ENCODE measurements at places on chromosomes 4 and X. TPM values are rescaled to one million over a fixed set of nuclear protein-coding genes. Genes with fewer than 3 reads are reported as not detected.

DNA sequence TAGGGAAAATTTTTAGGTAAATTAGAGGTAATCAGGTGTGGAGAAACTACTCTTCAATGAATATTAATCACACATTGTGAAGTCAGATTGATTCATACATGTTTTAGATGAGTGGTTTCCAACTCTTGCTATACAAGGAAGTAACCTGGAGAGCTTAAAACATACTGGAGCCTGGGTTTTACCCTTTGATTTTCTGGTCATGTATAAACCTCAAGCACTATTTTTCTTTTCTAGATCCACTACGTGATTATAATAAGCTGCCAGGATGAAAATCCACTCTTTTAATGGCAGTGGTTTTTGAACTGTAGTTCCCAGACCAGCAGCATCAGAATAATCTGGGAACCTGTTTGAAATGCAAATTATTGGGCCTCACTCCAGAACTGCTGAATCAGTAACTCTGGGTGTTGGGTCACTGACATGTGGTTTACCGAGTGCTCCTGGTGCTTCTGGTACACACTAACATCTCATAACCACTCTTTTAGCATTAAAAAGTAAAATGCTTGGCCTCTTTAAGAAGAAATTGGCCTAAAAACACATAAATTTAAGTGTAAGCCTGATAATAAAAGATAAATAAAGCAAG lies 63.4 kb downstream of the DCAF12L1 start:
- no peak for DNase-seq

DNA sequence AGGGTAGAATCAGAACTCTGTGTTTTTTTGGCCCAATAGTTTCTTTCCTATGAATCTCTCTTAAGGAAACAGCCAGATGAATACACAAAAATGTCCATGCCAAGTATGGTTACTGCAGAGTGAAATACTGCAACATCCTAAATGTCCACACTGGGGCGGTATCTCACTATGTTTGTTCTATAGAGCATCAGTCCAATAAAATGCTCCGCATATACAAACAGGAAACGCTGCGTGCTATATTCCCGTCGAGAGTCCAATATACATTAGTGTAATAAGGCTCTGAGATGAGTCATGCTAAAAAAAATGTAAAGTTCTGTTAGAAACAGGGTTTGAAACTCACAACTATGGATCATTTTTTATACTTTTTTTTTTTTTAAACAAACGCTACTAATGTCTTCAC lies 72.9 kb upstream of the ENOX2 start:
- DNase-seq, result peak; percentile 29

The COL25A1 gene
- 13.6 TPM for polyA plus RNA-seq

The OPRPN gene
- polyA plus RNA-seq, result not detected

DNA sequence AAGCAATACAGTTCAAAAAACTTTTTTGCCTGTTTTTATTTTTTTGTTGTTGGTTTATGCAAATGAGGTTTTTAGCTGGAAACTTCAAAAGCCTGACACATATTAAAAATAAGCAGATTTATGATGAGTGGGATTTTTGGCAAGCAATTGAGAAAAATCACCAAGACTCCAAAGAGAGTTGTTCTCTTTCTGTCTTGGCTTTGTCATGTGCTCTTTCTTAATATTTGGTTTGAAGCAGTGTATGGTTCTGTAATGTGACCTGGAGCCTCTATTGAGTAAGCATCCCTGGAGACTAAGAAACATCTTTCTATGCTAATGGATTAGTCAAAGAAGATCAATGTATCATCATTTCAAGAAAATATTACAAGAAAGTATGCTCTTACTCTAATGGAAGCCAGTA lies 11.7 kb downstream of the TRIM2 start:
- no peak for DNase-seq

The RBM46 gene
- not detected for polyA plus RNA-seq

The SH3D19 gene
- 27.6 TPM for polyA plus RNA-seq

DNA sequence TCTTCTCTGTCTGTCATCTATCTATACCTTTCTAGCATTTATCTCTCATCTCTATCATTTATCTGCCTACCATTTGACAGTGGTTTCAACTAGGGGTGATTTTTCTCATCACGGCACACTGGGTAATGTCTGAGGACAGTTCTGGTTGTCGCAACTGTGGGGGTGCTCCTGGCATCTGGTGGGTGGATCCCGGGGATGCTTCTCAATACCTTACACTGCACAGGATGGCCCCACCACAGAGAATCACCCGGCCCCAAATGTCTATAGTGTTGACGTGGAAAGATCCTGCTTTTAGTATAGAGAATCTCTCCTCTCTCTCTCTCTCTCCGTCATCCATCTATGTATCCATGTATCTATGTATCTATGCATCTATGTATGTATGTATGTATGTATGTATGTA lies 7.2 kb downstream of the P2RY8 start:
- no peak for DNase-seq

- DNase-seq, result no peak
Observed at GRCh38 chrX:119401569-119401968, 2.4 kb downstream of the SLC25A43 start.

The RAB9B gene
- 2.5 TPM for polyA plus RNA-seq

DNA sequence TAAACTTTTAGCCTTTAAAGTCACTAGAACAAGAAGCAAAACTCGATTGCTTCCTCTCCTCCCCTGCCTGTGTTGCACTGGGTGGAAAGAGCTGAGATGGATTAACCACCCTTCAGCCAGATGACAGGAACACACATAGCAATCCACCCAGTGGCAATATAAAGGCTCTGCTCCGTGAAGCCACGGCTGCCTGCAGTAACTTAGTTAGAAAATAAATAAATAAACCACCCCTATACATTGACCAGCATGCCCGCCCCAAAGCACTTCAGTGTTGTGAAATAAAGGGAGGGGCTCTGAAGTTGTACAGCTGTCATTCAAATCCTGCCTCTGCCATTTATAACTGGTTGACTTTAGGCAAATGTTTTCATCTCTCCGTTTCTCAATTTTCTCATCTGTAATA lies 217.1 kb upstream of the LDB2 start:
- DNase-seq, result no peak

The SERTM2 gene
- 0.05 TPM for polyA plus RNA-seq

The SHOX gene
- polyA plus RNA-seq, result 0.13 TPM

- DNase-seq, result no peak
Observed at GRCh38 chrX:66221856-66222255, 57.8 kb downstream of the HEPH start.

The GLRA2 gene
- polyA plus RNA-seq, result 0.26 TPM

The IL2 gene
- polyA plus RNA-seq, result not detected

The SPANXA2 gene
- not detected for polyA plus RNA-seq

DNA sequence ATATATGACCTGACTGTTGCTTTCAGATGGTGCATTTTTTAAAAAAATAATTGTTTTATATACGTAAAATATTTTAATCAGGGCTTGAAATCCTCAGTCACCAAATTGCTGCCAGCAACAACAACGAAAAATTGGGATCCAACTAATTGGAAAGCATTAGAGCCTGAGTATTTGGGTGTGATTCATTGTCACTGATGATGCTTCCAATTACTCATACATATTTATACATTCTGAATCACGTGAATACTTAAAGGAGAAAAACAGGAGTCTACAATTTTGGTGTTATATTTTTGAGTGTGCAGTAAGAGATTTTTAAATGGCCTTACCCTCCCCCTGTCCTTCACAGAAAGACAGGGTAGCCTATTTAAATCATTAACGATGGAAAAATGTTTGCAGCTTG lies 765.6 kb upstream of the TENM3 start:
- DNase-seq, result no peak

DNA sequence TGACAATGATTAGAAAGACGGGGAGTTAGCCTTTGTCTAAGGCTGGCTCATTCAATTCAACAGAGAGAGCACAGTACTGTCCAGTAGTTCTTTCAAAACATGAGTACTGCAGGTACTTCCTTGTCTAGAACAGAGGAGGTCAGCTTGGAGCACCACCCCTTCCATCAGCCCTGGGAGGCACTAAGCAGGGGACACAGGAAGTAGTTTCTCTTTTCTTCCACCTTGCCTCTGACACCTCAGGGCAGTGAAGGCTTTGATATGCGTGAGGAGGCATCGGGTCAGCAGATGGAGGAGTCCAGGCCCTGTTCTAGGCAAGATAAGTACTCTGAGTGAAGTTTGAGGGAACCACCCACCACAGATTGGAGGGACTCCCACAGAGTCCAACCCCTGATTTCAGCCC lies 33.1 kb downstream of the MAGEB10 start:
- no peak for DNase-seq
